CD4-positive, CD25-positive, alpha-beta regulatory T cell (primary cell): ENCODE measurements at places on chromosomes 12 and 14. TPM values are rescaled to one million over a fixed set of nuclear protein-coding genes. Genes with fewer than 3 reads are reported as not detected.

DNA sequence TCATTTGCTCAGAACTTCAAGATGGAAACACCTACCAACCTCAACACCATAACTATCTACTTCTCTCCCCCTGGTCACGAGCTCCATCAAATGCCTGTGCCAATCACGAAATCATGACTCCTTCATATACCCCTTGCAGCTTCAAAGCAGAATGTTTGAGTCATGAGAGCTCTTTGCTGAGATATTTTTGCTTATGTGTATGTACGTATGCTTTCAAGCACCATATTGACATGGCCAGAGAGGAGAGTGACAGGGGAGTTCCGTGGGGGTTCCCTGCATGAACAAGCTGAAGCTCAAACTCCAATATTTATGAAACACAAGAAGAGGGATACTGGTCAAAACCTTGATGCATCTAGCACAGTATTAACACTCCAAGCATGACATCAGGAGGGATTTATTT is 374.4 kb downstream of the DPF3 start:
- no peak for DNase-seq

GRCh38 chr14:95256776-95257060 is 63.0 kb downstream of the CLMN start:
- no peak for DNase-seq

DNA sequence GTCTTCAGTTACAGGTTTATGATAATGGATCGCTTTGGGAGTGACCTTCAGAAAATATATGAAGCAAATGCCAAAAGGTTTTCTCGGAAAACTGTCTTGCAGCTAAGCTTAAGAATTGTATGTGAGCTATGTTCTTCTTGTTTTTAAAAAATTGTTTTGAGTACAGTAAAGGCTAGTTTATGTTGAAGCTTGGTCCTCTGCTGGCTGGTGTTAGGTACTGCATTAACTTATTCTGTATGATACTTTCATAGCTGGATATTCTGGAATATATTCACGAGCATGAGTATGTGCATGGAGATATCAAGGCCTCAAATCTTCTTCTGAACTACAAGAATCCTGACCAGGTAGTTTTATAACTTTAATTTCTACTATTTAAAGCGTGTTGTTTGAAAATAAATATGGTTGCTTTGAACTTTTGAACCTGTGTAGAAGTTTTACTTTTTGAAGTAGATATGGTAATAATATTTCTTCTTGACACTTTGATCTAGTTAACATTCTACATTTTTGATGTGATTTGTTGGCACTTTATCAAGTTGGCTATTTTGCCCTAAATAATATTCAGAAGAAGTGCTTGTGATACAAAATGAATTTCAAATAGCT is 55.7 kb downstream of the VRK1 start:
- peak; percentile 24 for DNase-seq

DNA sequence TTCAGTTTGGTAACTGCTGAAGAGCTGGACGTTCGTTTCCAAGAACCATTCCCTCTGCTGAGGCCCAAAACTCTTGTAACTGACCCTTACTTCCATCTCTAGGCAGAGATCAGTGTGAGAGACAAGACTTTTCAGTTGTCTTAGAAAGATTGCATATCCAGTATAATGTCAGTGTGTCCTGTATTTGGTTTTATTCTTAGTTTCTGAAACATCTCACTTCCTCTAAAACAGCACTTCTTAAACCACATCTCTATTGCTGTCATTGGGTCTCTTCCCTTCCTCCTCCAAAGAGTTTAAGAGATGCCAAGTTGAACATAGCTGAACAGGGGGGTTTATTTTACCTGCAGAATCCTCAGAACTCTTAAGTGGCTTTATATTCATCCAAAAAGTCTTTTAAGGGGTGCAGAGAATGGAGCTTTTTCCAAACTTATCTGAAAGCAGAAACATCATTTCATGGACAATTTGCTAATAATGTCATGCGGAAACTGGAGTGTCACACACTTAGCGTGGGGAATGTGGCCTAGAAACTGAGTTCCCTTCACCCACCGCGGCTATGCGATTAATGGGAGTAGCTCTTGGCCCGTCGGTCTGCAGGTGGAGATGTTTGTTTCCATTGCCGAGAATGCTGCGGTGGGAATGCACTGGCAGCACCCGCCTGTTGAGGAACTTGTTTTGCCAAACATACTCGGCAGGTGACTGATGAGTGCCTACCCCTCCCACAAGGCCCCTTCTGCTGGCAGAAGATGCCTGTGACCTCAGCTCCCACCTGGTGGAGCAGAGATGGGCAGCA is 148.2 kb downstream of the ADGRD1 start:
- DNase-seq, result no peak

DNA sequence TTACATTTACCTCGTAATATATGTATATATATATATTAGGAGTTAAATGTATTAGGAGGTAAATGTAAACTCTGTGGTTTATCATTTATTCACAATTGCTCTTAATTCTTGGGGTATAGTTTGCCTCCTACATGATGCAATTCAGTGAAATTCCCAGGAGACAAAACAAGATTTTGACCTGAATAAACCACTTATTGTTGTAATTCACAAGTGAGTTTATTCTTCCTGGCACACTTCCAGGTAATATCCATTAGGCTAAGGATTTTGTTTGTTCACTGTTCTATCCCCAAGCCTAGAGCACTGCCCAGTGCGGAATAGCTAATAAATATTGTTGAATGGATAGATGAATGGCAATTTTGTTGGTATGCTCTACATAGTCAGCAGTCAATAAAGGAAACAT is 3.0 kb downstream of the SMIM10L1 start:
- DNase-seq, result no peak

GRCh38 chr14:71988939-71989338 is 56.7 kb downstream of the RGS6 start:
- DNase-seq, result no peak

DNA sequence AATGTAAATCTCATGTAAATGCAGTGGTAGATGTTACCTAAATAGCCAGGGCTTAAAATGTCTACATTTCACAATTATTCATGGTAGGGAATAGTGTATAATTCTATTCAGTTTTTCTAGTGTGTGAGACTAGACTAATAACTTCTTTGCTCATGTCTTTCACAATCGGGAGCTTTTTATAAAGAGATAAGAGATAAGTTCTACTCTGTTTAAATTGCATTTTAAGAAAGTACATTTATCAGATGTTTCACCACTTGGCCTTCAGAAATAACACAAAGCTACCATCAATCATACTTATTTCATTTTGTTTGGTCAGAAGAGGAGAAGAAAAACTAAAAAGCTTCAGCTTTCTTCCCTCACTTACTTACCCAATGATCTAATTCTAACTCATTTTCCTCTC is 725.5 kb upstream of the FLRT2 start:
- no peak for DNase-seq

GRCh38 chr14:31926652-31927347 is 150.3 kb upstream of the ARHGAP5 start:
- DNase-seq, result no peak

DNA sequence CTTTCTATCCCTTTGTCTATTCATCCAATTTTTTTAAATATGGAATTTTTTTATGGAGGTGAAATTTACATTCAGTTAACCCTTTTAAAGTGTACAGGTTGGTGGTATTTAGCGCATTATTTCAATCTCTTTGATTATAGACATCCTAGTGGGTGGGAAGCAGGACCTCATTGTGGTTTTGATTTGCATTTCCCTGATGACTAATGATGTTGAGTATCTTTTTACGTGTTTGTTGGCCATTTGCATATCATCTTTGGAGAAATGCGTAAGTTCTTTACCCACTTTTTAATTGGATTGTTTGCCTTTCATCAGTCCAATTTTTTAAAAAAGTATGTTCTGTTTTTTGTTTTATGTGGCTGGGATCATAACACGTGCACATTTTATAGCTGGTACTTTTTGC is 20.8 kb downstream of the PAPLN start:
- DNase-seq, result no peak

- DNase-seq, result no peak
These were observed 30.8 kb downstream of the GALNT4 start for GRCh38 chr12:89493670-89494302.

DNA sequence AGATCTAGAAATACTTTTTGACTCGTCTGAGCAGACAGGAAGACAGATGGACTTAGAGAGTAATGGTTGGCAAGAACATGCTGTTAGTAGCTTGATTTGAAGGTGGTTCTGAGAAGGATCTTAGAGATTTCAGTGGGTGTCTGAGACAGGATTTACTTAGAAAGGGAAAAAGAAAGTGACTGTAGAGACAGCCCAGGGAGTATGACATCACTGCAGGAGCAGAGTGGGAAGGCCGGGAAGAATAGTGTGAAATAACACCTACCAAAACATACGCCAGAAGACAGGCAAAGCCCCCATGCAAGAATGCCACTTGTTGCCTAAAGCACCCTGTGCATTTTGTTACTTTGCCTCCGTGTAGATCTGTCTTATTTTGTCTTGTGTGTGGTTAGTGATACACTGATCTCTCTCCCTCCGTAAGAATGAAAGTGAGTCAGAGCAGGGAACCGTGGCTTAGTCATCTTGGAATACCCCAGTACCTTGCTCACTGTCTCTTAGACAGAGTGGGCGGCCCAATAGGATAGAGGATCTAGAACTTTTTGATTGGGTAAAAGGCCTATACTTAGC is 161.3 kb upstream of the IFNG-AS1 start:
- DNase-seq, result no peak

GRCh38 chr12:116393859-116394650 is 116.6 kb upstream of the MED13L start:
- no peak for DNase-seq

DNA sequence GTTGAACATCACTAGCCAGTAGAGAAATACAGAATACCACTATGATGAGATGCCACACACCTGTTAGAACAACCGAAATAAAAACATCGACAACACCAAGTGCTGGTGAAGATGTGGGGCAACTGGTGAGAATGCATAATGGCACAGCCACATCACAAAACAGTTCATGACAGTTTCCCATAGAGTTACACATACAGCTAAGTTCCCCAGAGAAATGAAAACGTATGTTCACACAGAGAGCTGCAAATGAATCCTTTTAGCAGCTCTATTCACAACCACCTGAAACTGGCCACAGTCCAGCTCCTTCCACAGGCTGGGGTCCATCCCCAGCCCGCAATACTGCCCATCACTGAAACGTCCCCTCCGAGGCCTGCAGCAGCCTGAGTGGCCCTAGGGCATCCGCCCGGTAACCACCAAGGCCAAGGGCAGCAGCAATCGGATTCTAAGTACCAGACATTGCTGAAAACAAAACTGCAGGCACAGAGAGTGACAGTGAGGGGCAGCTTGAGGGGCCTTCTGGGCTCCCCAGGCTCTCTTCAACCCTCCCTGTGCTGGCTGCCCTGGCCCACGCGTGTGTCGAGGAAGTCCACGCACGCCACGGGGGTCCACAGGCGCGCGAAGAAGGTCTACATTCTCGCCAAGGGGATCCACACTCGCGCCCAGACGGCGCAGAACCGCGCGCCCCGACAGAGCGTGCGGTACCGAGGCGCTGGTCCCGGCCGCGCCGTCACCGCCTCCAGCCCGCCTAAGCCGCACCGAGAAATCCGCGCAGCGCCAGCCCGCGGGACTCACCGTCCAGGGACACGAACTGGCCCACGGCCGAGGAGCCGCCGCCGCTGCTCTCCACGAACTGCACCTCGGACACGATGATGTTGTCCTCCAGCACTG is 903 bp downstream of the BRF1 start:
- peak; percentile 32 for DNase-seq

Gene CARMIL3
- polyA plus RNA-seq, result not detected

Gene KRT73
- polyA plus RNA-seq, result not detected

Gene C12orf54
- not detected for polyA plus RNA-seq

Gene POTEG
- polyA plus RNA-seq, result not detected

Gene MYO1H
- polyA plus RNA-seq, result 0.14 TPM

Gene SYCP3
- 0.23 TPM for polyA plus RNA-seq

Gene SIX6
- polyA plus RNA-seq, result not detected
